ENCODE measurements at places on chromosomes 5 and 9.

- no peak for DNase-seq
Observed at GRCh38 chr5:81070571-81071255, 110.5 kb downstream of the RASGRF2 start.

- DNase-seq = no peak
Observed at GRCh38 chr5:59540366-59540765, 353.2 kb downstream of the PDE4D start.

- DNase-seq = no peak
Observed at GRCh38 chr9:105969636-105970035, 275.3 kb downstream of the TMEM38B start.

GRCh38 chr5:149636191-149636860 is 55.0 kb downstream of the ARHGEF37 start:
- no peak for DNase-seq

DNA sequence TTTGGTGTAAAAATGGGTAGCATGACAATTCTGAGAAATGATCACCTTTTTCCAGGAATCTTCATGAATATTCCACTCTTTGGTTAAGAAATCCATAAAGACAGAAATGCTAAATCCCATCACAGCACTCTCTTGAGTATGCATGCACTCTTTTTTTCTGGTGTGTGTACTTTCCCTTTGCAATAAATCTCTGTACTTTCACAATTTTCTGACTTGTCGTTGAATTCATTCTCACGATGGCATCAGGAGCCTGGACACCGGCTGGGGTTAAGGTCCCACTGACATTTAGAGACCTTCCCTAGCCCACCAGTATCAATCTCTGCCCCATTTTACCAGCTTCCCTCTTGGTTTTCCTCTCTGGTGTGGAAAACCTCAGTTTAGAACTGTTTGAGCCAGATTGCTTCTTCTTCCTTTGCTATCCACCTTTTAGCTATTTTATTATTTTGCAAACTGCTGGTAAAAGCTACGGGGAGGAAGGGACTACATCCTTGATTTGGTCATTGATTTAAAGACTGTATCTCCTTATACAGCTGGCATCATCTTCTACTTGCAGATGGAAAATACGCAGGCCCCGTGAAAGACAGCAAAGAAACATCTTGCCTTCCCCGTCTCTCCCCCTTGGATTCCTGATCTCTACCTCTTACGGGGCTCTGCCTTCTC is 59.9 kb upstream of the ZFR start:
- no peak for DNase-seq

GRCh38 chr5:644971-645370 is 32.8 kb downstream of the CEP72 start:
- DNase-seq = no peak

GRCh38 chr5:134059758-134060495 is 54.6 kb upstream of the TCF7 start:
- DNase-seq = no peak

- peak; percentile 90 for DNase-seq
Observed at GRCh38 chr9:121725008-121725775, 73.8 kb downstream of the DAB2IP start.

DNA sequence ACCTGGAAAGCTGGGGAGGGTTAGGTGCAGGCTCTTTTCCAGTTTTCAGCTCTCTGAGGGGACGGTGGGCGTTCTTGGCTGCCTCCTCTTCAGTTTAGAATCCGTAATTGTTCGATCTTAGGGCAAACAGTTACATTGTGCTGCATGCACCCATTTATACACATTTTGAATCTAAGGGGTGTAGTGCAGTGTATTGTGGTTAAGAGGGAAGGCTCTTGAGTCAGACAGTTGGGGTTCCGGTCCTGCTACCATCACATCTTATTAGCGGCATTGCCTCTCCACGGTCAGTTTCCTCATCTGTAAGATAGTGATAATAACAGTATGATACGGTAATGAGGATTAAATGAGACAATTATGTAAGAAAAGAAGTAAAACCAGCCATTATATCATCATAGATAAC is 625 bp downstream of the EXOSC2 start:
- no peak for DNase-seq

GRCh38 chr9:75639971-75640610 is 250.4 kb upstream of the PCSK5 start:
- DNase-seq = no peak

GRCh38 chr5:174837919-174838902 is 113.8 kb downstream of the MSX2 start:
- DNase-seq = no peak
